Right hindlimb (tissue), 1 donor: ENCODE measurements at places on chromosomes 4 and X.
A peak's percentile ranks its signal among the peaks of the same experiment; 100 is the strongest.

DNA sequence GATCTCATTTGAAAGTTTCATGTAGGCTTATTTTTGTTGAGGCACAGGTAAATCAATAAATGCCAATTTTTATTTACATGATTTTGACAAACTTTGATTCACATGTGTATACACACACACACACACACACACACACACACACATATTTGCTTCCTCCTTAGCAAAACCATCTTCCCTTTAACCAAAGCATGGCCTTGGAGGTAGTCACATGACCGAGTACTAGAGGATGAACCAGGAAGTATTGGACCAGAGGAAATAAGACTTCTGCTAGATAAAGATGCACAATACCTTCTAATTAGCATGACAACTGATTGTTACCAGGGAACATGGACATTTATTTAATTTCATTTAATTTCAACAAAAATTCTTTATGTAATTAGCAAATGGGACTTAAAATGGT lies 23.4 kb upstream of the CFAP299 start:
- no peak for DNase-seq

DNA sequence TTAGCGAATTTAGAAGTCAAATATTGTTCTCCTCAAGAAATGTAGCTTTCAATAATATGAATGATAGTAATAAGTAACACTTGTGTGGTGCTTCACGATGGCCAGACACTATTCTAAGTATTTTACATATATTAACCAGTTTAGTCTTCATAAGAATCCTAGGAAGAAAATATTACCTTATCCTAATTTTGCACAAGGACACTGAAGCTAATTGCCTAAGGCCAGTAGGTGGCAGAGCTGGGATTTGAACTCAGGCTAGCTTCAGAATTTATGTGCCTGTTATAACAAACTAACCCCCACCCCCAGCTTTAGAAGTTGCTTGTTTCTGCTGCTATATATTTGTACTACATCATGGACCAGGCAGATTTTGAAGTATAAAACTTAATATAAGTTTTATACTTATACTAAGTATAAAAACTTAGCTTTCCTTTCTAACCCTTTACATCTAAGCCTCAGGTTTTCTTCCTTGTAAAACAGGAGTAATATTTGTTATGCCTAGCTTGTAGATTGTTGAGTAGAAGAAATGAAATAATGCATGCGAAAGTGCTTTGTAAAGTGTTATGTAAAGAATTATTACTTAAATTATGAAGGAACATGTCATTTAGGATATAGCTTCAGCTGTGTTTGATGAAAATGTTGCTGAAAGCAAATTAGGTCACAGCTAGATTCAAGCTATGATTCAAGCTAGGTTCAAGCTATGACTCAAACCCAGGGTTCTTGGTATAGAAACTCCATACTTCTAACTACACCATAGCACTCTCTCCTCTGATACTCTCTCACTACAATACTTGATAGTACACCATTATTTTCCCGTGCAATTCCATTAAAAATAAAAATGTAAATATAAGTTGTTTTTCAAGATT lies 4.2 kb upstream of the CDS1 start:
- no peak for DNase-seq

GRCh38 chr4:70637239-70637913 lies 8.8 kb downstream of the ENAM start:
- no peak for DNase-seq

DNA sequence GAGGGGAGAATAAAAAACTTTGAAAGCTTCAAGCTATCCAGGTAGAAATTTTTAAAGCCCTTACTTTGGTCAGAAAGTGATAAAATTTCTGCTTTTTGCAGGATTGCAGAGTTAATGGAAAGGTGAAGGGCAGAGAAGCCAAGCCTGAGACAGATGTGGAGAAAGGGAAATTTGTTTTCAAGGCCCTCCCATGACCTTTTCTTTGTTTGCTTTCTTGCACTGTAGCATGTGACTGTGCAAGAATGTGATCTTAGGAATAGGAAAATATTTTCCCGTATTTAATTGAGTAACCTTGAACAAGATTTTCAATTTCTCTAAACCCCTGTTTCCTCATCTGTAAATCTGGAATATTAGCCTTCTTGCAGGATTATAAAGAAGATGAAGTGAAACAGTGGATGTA lies 307.2 kb downstream of the PPARGC1A start:
- no peak for DNase-seq

- DNase-seq: no peak
Measured at GRCh38 chrX:32183066-32183465, 1028.3 kb downstream of the DMD start.

- no peak for DNase-seq
Measured at GRCh38 chr4:1293991-1294390, 4.3 kb downstream of the MAEA start.

DNA sequence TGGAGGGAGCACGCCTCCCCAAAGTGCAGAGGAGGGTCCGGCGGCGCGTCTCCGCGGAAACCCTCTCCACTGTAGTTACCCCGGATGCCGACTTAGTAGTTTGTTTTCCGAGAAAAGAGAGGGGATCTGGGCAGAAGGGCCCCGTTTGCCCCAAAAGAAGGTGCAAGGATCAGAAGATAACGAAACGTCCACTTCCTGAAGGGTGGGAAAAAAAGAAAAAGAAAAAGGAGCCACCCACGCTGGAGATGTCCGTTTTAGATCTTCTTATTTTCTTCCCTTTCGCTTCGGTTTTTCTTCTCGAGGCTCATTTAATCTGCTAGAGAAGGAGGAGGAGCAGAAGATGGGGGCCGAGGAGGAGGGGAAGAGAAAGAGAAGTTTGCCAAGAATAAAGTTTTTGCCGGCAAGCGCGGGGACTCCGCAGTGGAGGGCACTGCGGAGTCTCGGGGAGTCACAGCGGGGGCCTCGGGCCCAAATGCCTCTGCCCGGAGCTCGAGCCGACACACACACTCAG lies 517 bp downstream of the LEF1 start:
- peak; percentile 43 for DNase-seq

- peak; percentile 20 for DNase-seq
Measured at GRCh38 chrX:63402106-63402505, 51.0 kb upstream of the SPIN4 start.

- DNase-seq: no peak
Measured at GRCh38 chr4:53461244-53461643, 83.8 kb downstream of the FIP1L1 start.

- no peak for DNase-seq
Measured at GRCh38 chr4:133775881-133776280, 425.7 kb downstream of the PABPC4L start.

DNA sequence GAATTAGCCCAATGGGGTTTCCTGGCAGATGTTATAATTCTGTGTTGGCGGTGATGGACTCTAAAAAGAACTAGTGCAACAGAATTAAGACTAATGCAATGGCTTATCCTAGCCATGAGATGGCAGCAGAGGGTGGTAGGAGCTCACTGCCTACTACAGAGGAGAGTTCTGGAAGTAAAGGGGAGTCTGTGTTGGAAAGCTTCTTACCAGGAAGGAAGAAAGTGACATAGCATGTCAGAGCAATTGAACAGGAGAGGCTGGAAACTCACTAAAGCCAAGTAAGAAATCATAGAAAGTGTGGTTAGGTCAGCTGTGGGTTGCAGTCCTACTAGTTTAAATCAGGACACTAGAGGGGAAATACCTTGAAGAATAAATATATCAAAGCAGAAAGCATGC lies 6.3 kb upstream of the TRPC5OS start:
- DNase-seq: peak; percentile 47

GRCh38 chrX:24423960-24424359 lies 41.1 kb upstream of the PDK3 start:
- no peak for DNase-seq

DNA sequence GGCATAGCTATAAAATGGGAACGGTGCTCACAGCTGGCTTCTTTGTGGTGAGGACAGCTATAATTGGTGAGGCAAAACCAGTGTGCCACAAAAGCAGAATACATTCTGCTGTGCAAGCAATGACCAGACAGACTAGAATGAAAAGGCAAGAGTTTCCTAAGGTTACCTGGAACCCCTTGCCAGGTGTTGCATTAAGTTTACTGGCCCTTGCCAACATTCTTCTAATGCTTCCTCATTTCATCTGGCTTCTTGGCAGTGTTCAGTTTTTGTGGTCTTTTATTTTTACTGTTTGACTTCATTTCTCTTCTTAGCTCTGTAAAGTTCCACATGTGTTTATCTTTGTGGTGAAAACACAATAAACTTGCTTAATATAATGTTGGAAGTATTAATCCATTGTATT lies 131.4 kb downstream of the PTTG2 start:
- DNase-seq: no peak

DNA sequence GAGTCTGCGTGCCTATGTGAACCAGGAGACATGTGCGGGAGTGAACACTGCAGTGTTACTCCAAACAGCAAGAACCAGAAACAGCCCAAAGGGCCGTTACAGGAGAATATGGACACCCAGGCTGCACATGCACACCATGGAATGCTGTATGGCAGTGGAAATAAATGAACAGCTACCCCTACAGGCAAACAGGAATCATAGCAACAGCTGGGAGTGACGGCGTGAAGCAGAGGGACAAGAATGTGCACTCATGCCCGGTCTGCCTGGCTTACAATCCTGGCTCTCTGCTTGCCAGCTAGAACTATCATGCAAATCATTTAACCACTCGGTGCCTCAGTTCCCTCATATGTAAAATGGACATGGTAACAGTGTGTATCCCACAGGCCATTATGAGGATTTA lies 16.6 kb downstream of the GPKOW start:
- DNase-seq: no peak

DNA sequence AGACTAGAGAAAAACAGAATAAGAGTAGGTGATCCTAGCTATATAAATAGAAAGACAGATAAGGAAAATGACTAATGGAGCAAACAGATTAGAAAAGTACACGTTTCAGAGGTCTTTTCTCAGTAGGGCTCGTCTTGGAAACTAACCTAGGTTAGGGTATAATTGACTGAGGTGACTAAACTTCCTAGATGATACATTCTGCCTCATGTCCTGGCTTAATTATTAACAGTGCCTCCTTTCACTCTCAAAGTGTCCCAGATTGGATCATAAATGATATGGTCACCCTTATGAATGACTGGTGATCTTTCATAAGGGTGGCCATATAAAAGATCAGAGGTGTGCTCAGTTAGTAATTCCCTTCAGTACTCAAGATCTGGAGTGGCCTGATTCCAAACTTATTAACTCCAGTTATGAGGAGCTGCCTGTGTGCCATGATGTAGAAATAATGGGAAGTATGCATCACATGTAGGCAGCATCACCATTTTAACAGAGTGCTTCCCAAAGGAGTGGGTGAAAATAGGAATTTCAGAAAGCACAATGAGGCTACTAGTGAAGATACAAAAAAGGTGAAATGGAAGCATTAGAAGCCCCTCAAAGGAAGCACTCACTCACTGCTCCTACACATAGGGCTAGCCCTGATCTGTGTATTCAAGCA lies 14.7 kb upstream of the GRIA3 start:
- DNase-seq: no peak
